Left kidney (tissue), 8 donors: ENCODE measurements at places on chromosomes 3 and 15. TPM values are rescaled to one million over a fixed set of nuclear protein-coding genes. Genes with fewer than 3 reads are reported as not detected.
A peak's percentile ranks its signal among the peaks of the same experiment; 100 is the strongest.

- DNase-seq, result peak; percentile 29
These were observed 571.8 kb downstream of the ZPLD1 start for GRCh38 chr3:103006526-103007183.

- DNase-seq, result no peak
These were observed 107.7 kb downstream of the CHCHD4 start for GRCh38 chr3:14016900-14017475.

GRCh38 chr3:43048470-43048869 is 57.4 kb downstream of the POMGNT2 start:
- DNase-seq, result no peak

GRCh38 chr15:93428150-93428549 is 339.1 kb upstream of the RGMA start:
- no peak for DNase-seq

- no peak for DNase-seq
These were observed 435.6 kb upstream of the ATP10A start for GRCh38 chr15:26298659-26299170.

XPC gene
- 57.9 TPM for polyA plus RNA-seq

- no peak for DNase-seq
These were observed at the start of gene DLL4 for GRCh38 chr15:40928821-40929659. TSS of gene DLL4 (plus strand) at chr15:40929340. CDS start at chr15:40929669, 329 bp downstream.

ECE2 gene
- polyA plus RNA-seq, result not detected

- no peak for DNase-seq
These were observed 679.8 kb upstream of the NECTIN3 start for GRCh38 chr3:110391640-110392395.

CHRFAM7A gene
- 6.9 TPM for polyA plus RNA-seq

RTP1 gene
- not detected for polyA plus RNA-seq

DCUN1D1 gene
- 62.2 TPM for polyA plus RNA-seq

GRCh38 chr15:95447486-95447885 is 883.0 kb upstream of the NR2F2 start:
- no peak for DNase-seq

TRPM1 gene
- polyA plus RNA-seq, result 0.07 TPM

DNA sequence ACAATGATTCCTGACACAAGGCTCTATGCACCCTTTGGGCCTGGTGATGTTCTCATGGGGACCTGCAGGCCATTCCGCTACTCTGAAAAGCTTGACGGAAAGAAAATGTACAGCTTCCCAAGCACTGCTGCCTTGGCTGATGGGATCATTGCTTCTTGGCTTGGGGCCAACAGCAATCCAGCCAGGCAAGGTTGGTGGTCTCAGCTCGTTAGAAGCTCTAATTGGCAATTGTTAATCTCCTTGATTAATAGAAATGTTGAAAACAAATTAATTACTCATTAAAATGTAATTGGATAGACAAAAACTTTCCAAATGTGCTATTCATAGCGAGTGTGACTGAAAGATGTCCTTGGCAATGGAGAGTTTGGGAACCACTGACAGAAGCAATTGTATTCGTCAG is 16.3 kb upstream of the MYZAP start:
- no peak for DNase-seq

SLC22A13 gene
- 4.4 TPM for polyA plus RNA-seq

DNA sequence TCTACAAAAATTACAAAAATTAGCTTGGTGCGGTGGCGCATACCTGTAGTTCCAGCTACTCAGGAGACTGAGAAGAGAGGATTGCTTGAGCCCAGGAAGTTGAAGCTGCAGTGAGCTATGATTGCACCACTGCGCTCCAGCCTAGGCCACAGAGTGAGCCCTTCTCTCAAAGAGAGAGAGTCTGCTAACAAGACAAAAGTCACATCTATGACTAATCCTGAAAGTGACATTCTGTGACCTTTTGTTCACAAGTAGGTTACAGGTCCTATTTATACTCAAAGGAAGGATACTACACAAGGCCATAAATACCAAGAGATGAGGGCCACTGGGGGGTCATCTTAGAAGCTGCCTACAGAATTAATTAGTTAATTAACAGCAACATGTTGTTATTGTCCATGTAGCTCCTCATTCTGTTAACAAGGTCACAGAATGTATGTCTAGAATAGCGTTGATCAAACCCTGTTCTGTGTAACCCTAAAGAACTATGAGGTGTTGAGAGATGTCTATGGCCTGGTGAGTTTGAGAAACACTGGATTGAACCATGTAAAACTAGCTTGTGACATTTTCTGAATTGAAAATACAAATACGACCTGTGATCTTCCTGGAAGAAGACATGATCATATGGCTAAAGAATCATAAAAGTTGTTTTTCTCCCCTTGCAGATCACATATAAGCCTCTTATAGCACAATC is 97.0 kb downstream of the SAMMSON start:
- no peak for DNase-seq
